Stimulated activated CD4-positive, alpha-beta T cell treated with anti-CD3 and anti-CD28 coated beads, Interleukin-15, amount 100 ng/mL, for 48 hours (primary cell): ENCODE measurements at places on chromosomes 4 and X.

DNA sequence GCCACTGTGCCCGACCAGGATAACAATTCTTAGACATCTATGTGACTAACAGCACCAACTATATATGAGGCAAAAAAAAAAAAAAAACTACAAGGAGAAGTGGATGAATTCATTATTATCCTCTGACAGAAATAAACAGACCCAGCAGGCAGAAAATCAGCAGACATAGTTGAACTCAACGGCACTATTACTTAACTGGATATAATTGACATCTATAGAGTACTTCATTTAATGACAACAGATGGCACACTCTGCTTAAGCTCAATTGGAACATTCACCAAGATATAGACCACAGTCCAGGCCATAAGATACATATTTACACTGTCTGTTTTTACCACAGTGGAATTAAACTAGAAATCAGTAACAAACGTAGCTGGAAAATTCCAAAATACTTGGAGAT lies 13.3 kb downstream of the CLDN22 start:
- no peak for DNase-seq

DNA sequence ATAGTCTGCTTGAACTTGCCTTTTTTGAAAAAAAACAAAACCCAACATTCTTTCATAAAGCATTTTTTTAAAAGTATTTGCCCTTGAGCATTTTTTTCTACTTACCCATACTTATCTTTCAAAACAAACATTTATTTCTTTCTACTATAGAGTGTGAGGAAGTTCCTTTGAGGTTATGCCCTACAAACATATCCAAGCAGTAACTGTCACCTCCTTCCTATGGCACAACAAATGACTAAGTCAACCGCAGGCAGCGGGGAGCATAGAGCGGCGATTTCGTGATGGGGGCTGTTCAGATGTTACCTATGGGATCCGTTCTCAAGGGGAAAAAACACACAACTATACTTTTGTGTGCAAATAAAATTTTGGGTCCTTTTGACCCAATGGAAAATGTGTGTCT lies 19.4 kb downstream of the SPRY1 start:
- DNase-seq, result no peak

GRCh38 chr4:24489870-24490269 lies 94.5 kb downstream of the DHX15 start:
- DNase-seq, result no peak

- DNase-seq, result no peak
These were observed 574.8 kb upstream of the DIPK2B start for GRCh38 chrX:45775468-45775867.

DNA sequence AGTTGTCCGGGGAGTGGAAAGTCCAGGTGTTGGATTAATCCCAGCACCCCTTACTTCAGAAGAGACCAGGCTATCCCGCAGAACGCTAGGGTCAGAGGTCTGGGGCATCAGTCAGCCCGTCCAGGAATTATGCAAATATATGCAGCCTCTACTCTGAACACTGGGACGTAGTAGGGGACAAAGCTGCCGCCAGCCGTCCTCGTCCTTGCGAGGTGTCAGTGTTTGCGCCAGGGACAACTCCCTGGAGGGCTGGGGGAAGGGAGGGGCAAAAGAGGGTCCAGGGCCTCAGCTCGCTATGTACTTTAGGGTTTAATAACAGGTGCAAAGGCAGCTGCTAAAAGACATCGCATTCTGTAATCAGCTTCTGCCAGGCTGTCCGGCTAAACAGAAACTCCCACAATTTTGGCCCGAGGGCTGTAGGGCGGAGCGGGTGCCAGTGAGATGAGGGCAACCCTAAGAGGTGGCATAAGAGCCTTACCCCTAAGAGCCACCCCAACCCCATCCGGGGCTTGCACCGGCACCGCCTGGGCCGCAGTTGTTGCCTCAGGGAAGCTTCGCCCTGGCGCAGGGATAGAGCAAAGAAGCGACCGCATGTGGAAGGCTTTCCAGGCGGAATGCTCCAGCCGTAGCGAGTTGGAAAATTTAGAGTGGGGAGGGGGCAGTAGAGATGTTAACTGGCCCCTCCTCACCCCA lies 8.4 kb downstream of the HAND2 start:
- DNase-seq, result no peak

- DNase-seq, result no peak
These were observed 59.9 kb downstream of the CPZ start for GRCh38 chr4:8652181-8653078.

- DNase-seq, result no peak
These were observed 215.4 kb downstream of the CCNG2 start for GRCh38 chr4:77372375-77372774.

- DNase-seq, result no peak
These were observed 2.7 kb downstream of the PNMA6E start for GRCh38 chrX:153398275-153398960.

DNA sequence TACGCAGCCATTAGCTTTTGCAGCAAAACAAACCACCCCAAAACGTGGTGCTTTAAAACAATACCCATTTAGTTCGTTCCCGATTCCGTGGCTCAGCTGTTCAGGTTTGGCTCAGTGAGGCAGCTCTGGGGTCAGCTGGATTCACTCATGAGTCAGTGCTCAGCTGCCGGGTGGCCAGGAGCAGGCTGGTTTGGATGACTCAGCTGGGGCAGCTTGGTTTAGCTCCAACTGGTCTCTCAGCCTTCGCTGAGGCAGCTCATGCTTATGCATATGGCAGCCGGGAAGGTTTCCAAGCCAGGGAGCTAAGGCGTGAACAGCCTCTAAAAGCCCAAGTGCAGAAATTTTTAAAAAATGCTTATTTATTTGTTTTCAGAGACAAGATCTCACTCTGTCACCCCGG lies 13.3 kb upstream of the CD99 start:
- DNase-seq, result no peak

DNA sequence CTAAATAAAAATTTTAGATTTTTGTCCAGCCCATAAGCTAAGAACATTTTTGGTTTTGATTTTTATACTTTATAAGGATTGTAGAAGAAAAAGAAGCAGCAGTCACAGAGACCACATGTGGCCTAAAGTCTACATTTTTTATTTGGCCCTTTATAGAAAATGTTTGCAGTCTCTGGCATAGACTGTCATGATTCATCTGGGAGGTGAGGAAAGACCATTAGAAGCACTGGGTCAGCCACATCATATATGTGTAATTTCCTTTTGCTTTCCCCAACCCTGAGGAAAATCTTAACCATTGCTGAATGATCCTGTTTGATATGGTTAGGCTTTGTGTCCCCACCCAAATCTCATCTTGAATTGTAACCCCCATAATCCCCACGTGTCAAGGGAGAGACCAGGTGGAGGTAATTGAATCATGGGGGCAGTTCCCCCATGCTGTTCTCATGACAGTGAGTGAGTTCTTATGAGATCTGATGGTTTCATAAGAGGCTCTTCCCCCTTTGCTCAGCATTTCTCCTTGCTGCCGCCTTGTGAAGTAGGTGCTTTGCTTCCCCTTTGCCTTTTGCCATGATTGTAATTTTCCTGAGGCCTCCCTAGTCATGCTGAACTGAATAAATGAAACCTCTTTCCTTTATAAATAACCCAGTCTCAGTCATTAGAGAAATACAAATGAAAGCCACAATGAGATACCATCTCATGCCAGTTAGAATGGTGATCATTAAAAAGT lies 12.1 kb upstream of the COPS4 start:
- no peak for DNase-seq

GRCh38 chr4:181998398-181999295 lies 244.6 kb upstream of the TENM3 start:
- DNase-seq, result no peak

GRCh38 chr4:52173470-52174045 lies 122.5 kb downstream of the SPATA18 start:
- DNase-seq, result no peak

DNA sequence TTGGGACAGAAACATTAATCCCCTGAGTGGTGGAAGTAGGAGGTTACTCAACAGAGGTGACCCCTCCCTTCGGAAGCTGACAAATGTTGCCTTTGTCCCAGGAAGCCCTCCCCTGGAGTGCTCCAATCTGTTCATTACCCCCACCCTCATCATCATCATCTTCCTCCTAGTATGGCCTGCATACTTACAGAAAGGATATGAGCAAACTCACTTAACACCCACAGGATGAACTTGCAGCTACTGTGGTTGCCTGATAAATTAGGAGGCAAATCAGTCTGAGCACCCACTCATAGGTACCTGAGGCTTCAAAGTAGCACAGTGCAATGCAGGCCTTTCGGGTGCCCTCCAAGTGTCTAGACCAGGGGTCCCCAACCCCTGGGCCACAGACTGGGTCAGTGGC lies 236.7 kb upstream of the GATB start:
- DNase-seq, result no peak

DNA sequence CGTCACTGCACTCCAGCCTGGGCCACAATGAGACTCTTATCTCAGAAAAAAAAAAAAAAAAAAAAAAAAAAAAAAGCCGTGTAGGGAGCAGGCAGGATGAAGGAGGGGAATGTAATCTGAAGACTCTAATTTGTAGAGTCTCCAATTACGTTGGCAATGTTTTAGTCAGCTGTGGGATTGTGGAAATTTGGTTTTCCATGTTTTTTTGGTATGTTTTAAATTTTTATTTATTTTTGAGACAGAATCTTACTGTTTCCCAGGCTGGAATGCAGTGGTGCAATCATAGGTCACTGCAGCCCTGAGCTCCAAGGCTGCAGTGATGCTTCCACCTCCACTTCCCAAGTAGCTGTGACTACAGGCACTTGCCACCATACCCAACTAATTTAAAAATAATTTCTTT lies 56.5 kb downstream of the NSD2 start:
- no peak for DNase-seq

DNA sequence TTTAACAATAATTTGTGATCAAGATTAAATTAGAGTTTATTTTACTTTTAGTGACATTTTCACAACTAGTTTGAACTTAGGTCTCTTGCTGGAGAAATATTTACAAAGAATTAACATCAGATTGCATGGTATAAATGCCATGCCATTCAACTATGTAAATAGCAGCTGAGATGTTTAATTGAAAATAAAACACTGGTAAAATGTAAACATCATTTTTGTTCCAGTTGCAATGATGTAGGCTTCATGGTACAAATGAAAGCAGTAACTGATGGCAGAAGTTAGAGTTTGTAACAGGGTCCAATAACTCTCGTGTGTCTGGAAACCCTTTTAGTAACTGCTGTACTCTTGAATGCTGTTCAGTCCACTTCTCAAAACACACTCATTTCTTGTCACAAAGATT lies 43.7 kb upstream of the HAND2 start:
- no peak for DNase-seq

- DNase-seq, result no peak
These were observed 25.6 kb upstream of the ARHGAP36 start for GRCh38 chrX:131032354-131033230.

- DNase-seq, result no peak
These were observed 366.8 kb downstream of the UNC5C start for GRCh38 chr4:95181996-95182306.

DNA sequence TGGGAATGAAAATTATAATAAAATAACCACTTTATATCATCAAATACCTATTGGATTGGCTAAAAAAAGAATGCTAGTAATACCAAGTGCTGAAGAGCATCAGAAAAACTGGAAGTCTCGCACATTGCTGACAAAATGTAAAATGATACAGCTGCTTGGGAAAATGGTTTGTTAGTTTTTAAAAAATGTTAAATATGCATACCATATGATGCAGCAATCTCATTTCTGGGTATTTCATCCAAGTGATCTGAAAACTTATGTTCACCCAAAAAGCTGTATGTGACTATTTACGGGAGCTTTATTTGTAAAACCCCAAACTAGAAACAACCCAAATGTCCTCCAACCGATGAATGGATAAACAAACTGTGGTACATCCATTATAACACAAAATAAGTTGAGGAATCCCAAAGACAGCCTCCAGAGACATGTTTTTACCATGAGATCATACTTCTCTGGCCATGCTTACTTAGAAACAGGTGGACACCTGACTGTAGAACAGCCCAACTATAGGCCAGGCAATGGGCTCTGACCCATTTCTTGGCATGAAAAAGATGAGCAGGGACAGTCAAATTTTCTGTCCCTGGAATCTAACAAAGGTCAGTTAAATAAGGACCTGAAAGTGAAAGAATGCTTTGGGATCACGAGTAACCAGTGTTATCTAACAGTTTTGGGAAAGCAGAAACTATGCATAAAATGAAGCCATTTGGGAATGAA lies 47.5 kb upstream of the FAM120C start:
- DNase-seq, result no peak

GRCh38 chr4:23972805-23973204 lies 83.0 kb upstream of the PPARGC1A start:
- DNase-seq, result no peak

DNA sequence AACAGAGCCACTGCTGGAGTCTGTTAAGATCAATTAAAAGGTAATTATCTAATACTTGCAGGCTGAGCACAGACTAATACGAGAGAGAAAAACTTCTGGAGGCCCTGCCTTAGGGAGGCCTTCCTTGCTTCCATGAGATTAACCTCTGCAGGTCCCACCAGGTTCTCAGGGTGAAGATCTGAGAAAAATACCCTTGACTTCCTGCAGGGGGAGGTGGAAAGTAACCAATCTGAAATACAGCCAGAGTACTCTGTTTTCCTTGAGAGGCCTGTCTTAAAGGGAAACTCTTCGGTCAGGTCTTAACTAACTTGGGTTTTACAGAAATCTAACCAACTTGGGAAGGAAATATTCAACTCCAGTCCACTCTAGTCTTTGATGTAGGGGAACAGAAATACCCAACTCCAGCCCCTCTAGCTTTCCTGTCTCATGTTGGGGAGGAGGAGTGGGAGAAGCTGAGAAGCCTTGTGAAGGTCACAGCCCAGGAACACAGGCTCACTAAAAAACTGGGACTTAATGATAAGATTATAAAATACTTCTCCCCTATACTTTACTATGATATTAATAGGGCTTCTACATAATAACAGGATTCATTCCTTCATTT lies 77.1 kb downstream of the TBCK start:
- no peak for DNase-seq

- DNase-seq, result no peak
These were observed 33.6 kb upstream of the NOCT start for GRCh38 chr4:138981930-138982390.

- no peak for DNase-seq
These were observed 43.9 kb downstream of the RASSF6 start for GRCh38 chr4:73576381-73576780.

DNA sequence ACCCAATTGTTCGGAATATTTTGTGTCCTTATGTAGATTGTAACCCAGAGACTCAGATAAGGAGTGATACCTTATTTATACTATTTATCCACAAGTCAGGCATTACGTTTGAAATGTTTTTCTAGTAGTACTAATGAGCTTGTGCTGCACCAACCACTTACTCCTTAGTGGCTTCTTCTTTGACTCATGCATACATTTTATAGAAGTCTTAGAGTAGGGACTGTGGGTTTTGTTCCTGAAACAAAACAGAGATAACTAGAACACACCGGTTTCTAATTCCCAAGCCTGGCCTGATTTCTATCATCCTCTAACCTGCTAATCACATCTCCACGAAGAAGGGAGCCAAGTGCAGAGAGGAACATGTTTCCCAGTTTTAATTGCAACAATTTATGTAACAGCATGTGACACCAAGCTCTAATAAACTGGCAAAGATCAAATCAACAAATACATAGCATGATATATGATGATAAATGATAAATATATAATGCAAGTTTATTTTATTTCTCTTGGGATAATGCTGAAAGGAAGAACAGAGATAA lies 32.3 kb downstream of the MGARP start:
- DNase-seq, result no peak

GRCh38 chrX:110180176-110180927 lies 137.5 kb downstream of the AMMECR1 start:
- no peak for DNase-seq

- no peak for DNase-seq
These were observed 128.4 kb upstream of the TBC1D9 start for GRCh38 chr4:140884431-140885058.
